ENCODE measurements at places on chromosomes 4 and X.

DNA sequence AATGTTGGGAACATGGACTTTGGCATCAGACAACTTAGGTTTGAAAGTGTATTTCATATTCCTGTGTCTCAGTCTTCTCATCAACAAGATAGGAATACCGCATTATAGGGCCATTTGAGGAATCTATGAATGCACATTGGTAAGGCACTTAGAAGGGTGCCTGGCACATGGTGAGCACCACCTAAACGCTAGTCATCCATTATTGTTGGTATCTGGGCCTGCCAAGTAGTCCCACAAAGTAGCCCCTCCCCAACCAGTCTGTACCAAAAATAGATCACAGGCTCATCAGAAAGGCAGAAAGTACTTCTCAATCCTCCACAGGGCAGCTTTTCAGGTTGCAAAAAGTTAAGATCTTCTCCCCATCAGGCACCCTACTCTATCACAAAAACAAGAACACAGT, 162.3 kb upstream of the KLF3 start:
- DNase-seq: no peak

GRCh38 chr4:111187108-111187507, 564.2 kb upstream of the PITX2 start:
- peak; percentile 35 for DNase-seq

DNA sequence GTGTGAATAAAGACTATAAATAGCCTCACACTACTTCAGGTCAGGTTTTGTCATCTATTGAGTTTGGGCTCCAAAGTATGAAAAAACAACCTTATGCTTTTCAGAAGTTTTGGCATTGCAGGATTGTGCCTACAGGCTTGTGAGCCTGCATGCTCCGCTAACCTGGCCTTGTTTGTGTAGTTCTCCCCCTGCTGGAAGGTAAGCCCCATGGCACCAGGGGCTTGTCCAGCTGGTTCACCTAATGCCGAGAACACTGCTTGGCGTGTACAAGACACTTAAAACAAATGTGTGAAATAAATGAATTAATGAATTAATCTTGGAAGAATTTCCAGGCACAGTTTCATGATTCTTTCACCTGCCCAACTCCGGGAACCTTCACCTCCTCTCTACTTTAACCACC, 1.8 kb upstream of the HSD17B10 start:
- peak; percentile 34 for DNase-seq

DNA sequence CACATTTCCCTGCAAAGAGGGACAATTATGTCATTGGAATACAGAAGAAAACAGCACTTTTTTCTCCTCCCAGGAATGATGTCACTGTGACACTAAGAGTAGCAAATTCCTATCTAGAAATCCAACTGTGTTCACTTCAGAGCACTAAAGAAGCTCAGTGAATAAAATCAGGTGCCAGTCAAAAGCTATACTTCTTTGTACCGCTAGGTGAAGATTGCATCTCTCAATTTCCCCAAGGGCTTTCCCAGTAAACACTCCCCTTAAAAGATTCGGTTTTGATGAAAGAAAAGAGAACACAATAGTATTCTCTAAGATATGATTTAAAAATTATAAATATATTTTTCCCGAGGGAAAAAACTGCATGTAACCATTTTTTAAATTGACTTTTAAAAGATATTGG, 104.7 kb upstream of the MID1 start:
- DNase-seq: no peak

- DNase-seq: no peak
Measured at GRCh38 chr4:155656025-155656424, 10.6 kb upstream of the GUCY1A1 start.

DNA sequence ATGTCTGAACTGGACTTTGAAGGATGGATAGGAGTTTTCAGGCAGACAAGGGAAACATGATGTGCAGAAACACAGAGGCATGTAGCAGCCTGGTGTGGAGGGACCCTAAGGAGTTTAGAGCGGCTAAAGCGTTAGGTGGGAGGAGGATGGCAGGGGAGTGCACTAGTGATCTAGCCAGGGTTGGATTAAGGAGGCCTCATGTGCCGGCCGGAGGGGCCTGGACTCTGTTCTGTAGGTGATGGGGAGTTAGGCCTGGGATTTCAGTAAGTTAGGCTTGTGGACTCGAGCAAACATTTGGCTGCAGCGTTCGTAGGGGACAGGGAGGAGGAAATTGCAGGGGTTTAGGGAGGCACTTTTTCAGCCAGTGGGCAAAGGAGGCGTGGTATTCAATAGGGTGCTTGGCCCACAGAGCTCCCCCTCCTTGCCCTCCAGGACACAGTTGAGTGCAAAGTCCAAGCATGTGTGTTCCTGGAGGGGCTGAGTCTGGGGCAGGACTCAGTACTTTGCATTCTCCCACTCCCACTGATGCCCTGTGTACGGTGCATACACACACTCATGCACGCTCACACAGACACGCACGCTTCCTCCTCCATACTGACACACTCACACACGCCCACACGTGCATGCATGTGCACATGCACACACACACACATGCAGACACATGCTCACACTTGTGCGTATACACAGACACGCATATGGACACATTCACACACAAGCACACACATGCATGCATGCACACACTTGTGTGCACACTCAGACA, 18.6 kb downstream of the PSAPL1 start:
- DNase-seq: no peak

- no peak for DNase-seq
Measured at GRCh38 chr4:114081783-114082182, 102.3 kb upstream of the ARSJ start.

GRCh38 chrX:118271775-118272174, 74.1 kb upstream of the WDR44 start:
- no peak for DNase-seq

DNA sequence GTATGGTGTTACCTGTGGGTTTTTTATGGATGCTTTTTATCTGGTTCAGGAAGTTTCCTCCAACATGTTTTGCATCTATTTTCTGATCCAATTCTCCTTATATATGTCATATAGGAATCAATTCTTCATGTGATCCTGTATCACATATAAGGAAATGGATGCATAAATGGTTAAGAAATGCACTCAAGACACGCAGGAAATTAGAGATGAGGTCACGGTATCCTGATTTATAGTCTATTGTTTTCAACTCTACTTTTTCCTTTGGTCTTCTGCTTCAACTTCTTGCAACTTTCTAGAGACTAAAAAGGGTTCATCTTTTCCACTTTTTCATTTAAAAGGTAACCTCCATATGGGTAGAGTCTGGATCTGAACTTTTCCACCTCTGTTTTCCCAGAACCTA, 33.6 kb upstream of the IL13RA1 start:
- no peak for DNase-seq

DNA sequence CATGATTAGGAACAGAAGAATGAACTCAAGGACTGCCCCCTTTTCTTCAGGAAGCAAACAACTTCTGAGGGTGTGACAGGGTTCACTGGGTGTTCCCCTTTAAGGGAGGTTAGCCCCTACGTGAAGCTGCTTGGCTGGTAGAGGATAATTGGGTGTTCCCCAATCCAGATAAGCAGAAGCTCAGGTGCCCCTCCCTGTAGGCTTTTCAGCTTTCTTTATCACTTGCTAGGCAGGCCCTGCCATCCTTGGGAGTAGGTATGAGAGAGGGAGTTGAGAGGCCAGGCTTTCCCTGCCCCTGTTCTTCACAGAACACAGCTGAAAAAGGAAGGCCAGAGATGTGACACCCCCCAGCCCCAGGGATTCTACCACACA, 44.2 kb downstream of the RTL9 start:
- DNase-seq: peak; percentile 81

- no peak for DNase-seq
Measured at GRCh38 chr4:41645728-41646390, 102.7 kb downstream of the PHOX2B start.

All from foreskin keratinocyte (primary cell).